ENCODE measurements at places on chromosomes 11 and 22.

GRCh38 chr22:37072673-37073072 is 21.1 kb downstream of the KCTD17 start:
- no peak for DNase-seq

DNA sequence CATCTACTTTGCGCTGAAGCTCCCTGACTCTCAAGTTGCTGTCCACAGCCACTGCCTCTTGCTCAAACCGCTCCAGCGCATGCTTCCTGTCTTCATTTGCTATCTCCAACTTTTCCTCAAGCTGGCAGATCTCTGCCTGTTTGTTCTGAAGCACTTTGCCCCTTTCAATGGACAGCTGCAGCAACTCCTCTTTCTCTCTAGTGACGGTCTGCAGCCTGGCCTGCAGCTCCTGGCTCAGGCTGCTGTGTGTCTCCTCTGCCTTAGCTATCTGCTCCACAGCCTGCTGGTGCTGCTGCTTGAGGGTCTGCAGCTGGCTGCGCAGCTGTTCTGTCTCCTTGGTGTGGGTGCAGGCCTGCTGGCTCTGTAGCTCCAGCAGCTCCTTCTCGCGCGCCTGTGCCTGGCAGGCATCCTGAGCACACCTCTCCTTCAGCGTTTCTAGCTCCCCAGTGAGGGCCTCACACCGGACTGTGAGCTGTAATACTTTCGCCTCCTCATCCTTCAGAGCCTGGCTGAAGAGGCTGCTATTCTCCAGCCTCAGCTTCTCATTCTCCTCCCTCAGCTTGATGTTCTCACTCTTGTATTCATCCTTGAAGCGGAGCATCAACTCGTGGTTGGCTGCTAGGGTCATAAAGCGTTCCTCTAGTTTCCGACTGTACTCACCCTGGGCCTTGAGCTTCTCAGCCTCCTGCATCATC is 723 bp downstream of the CCDC89 start:
- DNase-seq = no peak

DNA sequence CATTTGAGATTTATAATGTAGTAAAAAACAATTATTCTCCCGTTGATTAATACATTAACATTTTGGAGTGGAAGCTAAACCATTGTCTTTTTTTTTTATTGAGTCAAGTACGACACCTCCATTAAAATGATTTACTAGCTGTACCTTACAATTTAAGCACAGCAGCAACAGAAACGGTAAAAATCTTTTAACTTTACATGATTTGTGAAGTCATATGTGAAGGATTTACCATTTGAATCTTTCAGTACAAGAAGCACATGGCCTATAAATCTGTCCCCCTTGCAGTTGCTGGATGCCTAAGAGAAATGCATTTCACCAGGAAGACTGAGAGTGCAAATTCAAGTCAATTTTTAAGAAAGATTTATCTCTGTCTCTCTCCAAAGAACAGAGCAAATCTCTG is 324.6 kb downstream of the CADM1 start:
- no peak for DNase-seq

DNA sequence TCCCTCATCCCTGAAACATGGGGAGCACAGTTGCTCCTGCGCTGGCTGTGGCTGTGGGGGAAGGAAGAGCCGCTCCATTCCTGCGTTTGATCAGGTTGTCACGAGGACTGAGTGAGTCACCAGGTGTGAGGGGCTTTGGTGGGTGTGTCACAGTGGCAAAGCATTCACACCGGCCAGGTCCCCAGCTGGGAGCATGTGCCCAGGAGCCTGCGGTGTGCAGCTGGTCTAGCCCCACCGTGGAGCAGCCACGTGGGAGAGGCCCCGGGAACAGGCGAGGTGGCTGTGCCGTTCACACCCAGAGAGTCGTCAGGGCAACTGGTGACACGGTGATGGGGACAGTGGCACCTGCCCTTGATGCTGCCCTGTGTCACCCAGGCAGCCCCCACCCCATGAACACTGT is 47.6 kb upstream of the PPARA start:
- DNase-seq = no peak

DNA sequence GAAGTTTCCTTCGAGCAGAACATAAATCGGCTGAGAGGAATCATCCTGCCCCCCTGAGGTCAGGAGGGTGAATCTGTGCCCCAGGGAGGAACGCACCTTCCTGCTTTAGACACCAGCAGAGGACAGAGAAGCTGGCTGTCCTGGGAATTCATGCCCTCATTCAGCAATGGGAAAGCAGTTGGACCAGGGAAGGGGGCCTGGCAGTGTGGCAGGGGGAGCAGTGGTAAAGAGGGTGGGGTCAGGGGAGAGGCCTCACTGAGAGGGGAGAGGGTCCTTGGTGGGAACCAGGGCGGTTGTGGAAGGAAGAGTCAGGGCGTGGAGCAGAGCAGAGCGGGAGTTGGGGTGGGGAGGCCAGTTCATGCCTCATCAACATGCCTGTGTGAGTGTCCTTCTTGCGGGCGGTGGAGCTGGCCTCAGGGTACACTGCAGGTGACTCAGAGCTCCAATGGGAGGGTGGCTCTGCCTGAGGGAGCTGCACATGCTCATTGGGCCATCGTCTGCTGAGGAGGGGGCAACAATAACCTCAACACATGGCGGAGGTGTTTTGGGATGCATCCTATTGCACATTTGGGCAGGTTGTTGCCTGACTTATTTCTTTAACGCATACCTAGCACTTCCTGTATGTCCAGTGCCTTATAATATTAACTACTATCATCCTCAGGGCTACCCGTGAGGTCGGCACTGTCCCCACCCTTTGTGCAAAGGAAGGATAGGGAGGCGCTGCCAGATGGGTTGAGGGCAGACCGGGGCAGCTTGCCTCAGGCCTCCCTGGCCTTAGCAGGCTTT is 23.2 kb downstream of the MED15 start:
- DNase-seq = no peak

GRCh38 chr11:108891909-108892511 is 227.1 kb downstream of the DDX10 start:
- no peak for DNase-seq
